ENCODE measurements at places on chromosomes 6 and 20. TPM values are rescaled to one million over a fixed set of nuclear protein-coding genes. Genes with fewer than 3 reads are reported as not detected.

DNA sequence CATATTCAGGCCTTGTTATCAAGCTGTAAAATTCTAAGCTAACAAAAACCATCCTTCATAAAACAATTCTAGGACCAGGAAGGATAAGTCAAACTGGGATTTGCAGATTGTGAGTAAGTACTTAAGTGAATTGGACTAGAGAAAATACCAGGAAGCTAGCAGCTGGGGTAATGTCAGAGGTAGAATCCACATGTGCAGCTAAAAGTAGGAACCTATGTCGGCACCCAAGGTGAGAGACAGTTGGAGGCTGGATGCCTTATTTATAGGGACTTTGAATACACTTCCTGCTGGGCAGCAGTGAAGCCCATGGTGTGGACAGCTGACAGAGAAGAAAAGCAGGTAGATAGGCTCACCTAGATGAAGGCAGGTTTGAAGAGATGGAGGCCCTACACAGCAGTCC lies 127.3 kb downstream of the FLRT3 start:
- no peaks in the 10 kb centered on the region for H3K27me3 ChIP-seq
- no peak for DNase-seq
- H3K4me3 ChIP-seq = no peak overlapping the region
- H3K4me1 ChIP-seq = no peaks in the 10 kb centered on the region
- no peak overlapping the region for H3K27ac ChIP-seq

GRCh38 chr20:13142143-13142542 lies 78.9 kb upstream of the ISM1 start:
- peak; percentile 14 for DNase-seq
- H3K36me3 ChIP-seq = no peaks in the 10 kb centered on the region
- no peaks in the 10 kb centered on the region for H3K27me3 ChIP-seq
- no peaks in the 10 kb centered on the region for H3K4me1 ChIP-seq

DNA sequence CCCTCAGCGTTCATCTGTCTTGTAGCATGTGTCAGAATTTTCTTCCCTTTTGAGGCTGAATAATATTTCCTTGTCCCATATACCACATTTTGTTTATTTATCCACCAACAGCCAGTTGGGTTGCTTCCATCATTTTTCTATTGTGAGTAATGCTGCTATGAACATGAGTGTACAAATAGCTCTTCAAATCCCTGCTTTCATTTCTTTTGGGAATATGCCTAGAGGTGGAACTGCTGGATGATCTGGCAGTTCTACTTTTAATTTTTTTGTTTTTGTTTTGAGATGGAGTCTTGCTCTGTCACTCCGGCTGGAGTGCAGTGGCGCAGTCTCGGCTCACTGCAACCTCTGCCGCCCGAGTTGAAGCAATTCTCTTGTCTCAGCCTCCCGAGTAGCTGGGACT lies 64.7 kb downstream of the SASH1 start:
- H3K36me3 ChIP-seq = no peaks in the 10 kb centered on the region
- no peaks in the 10 kb centered on the region for H3K27me3 ChIP-seq
- no peaks in the 10 kb centered on the region for H3K4me1 ChIP-seq
- no peak for DNase-seq

DNA sequence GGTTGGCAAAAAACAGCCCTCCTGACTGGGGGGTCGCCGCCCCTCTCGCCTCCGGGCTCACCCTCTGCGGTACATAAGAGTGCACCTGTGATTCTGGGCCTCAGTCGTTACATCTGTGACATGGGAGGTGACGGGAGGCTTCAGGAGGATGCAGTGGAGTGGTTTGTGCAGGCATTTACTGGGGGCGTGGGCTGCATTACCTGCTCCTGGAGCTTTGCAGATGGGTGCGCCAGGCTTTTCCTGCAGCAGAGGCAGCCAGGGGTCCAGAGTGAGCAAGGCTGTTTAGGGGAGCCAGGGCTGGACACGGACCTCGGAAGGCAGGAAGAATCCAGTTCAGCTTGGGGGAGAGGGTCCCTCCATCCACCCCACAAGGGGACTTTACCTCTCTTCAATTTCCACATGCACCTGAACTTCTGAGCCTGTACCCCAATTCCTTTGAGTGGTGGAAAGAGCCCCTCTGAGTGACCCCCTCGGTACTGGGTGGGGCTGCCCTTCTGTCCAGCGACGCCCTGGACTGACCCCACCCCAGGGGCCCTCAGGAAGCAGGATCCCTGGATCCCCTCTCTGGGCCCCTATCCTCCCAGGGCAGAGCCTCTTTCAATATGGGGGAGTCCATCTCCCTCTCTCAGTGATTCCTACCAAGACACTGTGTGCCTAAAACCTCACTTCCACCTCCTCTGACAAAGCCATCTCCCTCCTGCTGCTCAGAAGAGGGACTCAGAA lies 134.0 kb downstream of the TAF4 start:
- no peak overlapping the region for H3K27ac ChIP-seq
- H3K36me3 ChIP-seq = no peaks in the 10 kb centered on the region
- no peaks in the 10 kb centered on the region for H3K4me1 ChIP-seq
- DNase-seq = no peak

GRCh38 chr6:26311012-26311384 lies 54.0 kb upstream of the BTN3A2 start:
- no peak for DNase-seq
- no peaks in the 10 kb centered on the region for H3K27me3 ChIP-seq
- H3K36me3 ChIP-seq = no peaks in the 10 kb centered on the region
- H3K4me3 ChIP-seq = no peak overlapping the region
- H3K4me1 ChIP-seq = no peaks in the 10 kb centered on the region
- H3K27ac ChIP-seq = no peak overlapping the region

GRCh38 chr6:118294906-118295305 lies 253.2 kb upstream of the PLN start:
- no peak overlapping the region for H3K27ac ChIP-seq
- H3K4me3 ChIP-seq = no peak overlapping the region
- H3K36me3 ChIP-seq = no peaks in the 10 kb centered on the region
- no peaks in the 10 kb centered on the region for H3K4me1 ChIP-seq
- DNase-seq = no peak

DNA sequence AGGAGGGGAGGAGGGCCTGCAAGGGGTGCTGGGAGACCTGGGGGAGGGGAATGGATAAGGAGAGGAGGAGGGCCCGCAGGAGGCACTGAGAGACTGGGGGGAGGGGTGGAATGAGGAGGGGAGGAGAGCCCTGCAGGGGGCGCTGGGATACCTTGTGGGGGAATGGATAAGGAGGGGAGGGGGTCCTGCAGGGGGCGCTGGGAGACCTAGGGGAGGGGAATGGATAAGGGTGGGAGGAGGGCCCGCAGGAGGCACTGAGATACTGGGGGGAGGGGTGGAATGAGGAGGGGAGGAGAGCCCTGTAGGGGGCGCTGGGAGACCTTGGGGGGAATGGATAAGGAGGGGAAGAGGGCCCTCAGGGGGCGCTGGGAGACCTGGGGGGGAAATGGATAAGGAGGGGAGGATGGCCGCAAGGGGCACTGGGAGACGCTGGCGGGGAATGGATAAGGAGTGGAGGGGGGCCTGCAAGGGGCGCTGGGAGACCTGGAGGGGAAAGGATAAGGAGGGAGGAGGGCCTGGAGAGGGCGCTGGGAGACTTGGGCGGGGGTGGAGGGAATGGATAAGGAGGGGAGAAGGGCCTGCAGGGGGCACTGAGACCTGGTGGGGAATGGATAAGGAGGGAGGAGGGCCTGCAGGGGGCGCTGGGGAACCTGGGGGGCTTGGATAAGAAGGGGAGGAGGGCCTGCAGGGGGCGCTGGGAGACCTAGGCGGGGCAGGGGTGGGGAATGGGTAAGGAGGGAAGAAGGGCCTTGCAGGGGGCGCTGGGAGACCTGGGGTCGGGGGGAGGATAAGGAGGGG lies 1.3 kb upstream of the CTCFL start:
- no peaks in the 10 kb centered on the region for H3K4me1 ChIP-seq
- H3K27me3 ChIP-seq = peaks cover 7% of the 10 kb centered on the region
- H3K27ac ChIP-seq = no peak overlapping the region
- H3K4me3 ChIP-seq = no peak overlapping the region
- peak; percentile 71 for DNase-seq
- no peaks in the 10 kb centered on the region for H3K36me3 ChIP-seq

SIRPA gene
- 0.93 TPM for total RNA-seq

- H3K4me1 ChIP-seq = peaks cover 16% of the 10 kb centered on the region
- no peaks in the 10 kb centered on the region for H3K27me3 ChIP-seq
- H3K27ac ChIP-seq = no peak overlapping the region
- no peaks in the 10 kb centered on the region for H3K36me3 ChIP-seq
- DNase-seq = no peak
- H3K4me3 ChIP-seq = no peak overlapping the region
These were observed 25.3 kb downstream of the SPTLC3 start for GRCh38 chr20:13034115-13034514.

DNA sequence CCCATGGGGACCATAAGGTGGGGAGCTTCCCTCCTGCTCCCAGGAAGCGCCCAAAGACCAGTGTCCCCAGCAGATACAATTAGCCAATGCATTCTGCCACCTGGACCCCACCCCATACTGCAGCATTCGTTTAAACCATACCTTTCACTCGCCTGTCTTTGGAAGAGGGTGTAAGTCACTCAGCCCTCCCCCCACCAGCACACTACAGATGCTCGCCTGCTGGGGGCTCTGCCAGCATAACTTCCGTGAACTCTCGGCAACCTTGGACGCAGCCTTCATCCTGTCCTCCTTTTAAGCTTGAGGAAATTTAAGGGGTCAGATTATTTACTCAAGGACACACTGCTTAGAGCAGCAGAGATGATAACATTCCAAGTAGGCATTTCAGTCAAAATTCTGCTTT lies 94.4 kb upstream of the NAA20 start:
- no peak for DNase-seq
- H3K27me3 ChIP-seq = no peaks in the 10 kb centered on the region
- H3K36me3 ChIP-seq = no peaks in the 10 kb centered on the region
- H3K4me3 ChIP-seq = no peak overlapping the region

DNA sequence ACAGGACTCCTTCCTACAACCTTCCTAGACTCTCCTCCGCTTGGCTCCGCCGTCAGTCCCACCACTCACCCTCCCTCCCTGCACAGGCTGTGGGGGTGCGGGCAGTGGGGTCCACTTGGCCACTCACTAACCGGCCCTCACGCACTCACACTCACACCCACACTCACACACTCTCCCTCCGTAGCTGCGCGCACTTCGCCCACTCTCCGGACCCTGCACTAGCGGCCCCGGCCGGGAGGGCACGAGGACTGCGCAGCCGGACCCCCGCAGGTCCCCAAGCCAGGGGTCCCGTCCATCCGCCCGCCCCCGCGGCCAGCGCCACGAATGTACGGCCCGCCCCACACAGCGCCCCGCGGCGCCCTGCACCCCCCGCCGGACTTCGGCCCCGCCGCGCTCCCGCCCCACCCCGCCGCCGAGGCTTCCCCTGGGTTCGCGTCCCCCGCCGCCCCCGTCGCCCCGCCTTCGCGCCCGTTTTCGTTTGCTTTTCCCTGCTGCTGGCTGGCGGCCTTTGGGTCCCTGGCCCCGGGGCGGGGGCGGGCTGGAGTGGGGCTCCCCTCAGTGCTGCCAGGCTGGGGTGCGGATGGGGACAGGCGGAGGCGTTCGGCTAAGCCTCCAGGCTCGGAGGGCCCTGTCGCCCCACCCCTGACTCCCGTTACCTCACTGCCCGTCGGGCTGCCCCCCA lies 23.0 kb upstream of the SLC22A7 start:
- H3K27ac ChIP-seq = no peak overlapping the region
- H3K27me3 ChIP-seq = no peaks in the 10 kb centered on the region
- no peak for DNase-seq
- no peak overlapping the region for H3K4me3 ChIP-seq

DNA sequence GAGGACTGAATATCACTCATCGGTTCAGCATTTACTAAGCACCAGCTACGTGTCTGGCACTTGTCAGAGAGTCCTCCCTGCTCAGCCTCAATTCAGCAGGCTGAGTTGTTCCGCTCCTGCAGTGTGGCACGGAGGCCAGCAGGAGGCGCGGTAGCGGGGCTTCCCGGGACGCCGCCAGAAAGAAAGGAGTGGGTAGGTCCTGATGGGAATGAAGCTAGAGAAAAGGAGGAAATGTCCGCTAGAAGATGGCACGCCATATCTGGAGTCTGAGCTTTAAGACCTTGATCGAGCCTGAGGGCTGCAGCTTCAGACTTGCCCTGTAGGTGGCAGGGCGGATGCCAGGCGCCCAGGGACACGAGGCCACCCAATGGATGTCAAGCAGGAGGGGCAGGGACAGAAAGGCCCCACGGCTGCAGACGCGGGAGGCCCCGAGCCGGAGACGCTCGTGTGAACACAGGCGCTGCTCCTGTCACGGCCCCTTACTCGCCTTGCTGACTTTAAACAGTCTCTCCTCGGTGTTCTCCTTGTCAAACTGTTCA lies 18.7 kb downstream of the SERPINB6 start:
- H3K4me1 ChIP-seq = no peaks in the 10 kb centered on the region
- no peak overlapping the region for H3K4me3 ChIP-seq
- H3K27me3 ChIP-seq = no peaks in the 10 kb centered on the region

LY6G6D gene
- not detected for total RNA-seq

Measured in SJCRH30 (cell line).